ENCODE measurements at places on chromosomes 5 and 9.

DNA sequence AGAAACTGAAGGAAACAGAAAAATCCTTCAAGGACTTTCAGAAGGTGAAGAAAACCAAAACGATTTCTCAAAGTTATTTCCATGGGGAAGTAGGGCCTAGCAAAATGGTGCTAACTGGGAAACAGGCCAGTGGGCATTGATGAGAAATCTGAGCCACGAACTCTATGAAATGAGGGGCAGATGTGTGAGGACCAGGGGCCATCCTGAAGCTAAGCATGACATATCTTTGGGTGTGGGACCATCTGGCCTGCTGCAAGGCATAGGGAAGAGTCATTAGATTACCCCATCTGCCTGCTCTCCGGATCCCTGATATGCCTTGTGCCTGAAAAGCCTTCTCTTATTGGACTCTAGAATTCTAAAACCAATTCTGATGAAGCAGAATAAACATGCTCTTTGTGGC lies 143.8 kb downstream of the PALM2AKAP2 start:
- no peak for DNase-seq

- DNase-seq: no peak
Measured at GRCh38 chr9:35908504-35909125, 675 bp upstream of the SPAAR start.

GRCh38 chr5:52620315-52620714 lies 167.4 kb upstream of the ITGA1 start:
- DNase-seq: no peak

GRCh38 chr9:109320331-109320741 lies 523 bp downstream of the EPB41L4B start:
- no peak for DNase-seq

DNA sequence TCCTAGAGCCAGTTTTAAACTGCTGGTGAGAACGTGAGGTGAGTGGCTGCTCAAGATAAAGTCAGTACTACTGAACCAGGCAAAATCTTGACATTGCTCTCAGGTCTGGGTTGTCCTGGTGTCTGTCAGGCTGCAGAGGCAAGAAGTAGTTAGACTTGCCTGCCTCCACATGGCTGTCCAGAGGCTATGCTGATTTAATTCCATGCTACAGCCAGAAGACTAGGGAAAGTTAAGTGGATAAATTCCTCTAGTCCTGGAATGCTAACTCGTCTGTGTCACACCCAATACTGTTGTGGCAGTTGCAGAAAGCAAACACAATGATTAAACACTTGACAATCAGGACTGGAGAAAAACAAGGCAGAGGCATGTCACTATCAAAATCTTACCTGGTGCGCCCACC lies 118.9 kb downstream of the ACER2 start:
- DNase-seq: no peak

GRCh38 chr5:147688656-147689356 lies 93.7 kb downstream of the JAKMIP2 start:
- DNase-seq: no peak

- no peak for DNase-seq
Measured at GRCh38 chr5:168796593-168797580, 217.7 kb upstream of the PANK3 start.

- DNase-seq: no peak
Measured at GRCh38 chr9:35574578-35575122, 30.4 kb upstream of the TESK1 start.

DNA sequence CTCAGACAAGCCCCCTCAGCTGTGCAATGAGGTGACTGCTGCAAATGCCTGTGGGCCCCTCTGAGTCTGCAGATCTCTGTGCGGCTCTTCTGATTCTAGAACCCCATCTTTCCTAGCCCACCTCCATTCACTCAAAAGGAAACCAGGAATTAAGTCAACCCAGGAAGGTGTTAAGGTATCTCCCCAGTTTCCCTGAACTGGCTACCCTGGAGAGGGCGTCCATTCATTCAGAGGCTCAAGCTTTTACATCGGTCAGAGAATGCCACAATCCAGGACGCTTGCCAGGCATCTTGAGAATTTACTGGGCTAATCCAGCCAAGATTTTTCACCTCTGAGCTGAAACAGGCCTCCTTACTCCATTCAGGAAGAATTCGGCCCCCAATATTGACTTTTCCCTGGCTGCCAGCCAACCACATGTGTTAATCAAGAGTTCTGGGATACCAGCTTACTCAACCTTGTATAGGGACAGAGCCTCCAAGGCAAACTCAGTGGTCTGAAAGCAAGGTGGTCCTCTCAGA lies 889 bp upstream of the ADAMTS12 start:
- peak; percentile 18 for DNase-seq

DNA sequence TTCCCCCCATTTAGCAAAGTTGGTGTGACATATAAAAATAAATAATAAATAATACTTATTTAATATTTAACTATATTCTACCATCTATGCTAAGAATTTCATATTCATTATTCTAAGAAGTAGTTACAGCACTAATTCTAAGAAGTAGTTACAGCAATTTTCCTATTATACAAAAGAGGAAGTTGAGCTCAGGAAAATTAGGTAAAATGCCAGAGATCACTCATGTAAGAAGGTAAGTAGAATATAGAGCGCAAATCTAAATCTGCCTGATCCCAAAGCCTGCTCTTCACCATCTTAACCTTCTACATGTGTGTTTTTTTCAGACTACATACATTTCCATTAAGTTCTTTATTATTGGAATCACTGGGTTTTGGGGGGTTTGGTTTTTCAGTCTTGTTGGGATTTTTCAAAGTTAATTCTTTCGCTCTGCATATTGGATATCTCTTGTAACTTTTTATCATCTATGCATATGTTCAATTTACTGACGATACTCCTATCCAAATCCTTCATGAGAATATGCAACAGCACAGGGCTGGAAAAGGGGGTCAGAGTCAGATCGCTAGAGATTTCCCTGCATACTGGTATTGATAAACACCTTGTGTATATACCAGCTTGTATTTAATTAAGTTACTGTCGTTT lies 852.1 kb downstream of the MAT2B start:
- DNase-seq: no peak

DNA sequence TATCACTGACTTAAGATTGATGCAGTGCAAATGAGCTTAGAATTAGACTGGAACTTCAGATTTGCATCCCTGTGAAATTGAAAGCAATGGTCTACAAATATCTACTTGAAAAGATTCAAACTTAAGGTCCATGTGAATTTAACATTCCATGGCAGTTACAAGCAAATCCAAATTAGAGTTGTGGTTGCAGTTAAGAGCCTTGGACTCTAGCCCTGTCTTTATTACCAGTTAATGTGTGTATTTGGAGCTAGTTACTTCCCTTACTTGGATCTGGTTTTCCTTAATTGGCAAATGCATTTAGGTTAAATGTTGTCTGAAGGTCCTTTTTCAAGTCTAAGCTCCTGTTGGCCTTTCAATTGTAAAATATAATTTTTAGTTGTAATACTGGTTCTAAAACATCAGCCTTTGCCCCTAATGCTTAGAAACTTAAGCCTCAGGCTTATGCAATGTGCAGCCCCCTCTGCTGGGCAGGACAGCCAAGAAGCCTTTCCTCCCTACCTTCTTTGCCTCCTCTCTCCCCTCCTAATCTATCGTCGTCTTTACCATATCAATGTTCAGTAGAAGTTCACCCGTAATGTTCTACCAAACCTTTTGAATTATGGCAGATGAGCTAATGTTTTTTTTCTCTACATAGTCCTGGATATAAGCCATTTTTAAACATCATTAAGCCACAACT lies 59.5 kb downstream of the ERMP1 start:
- no peak for DNase-seq

GRCh38 chr5:132136906-132137305 lies 63.3 kb downstream of the CSF2 start:
- no peak for DNase-seq

- DNase-seq: no peak
Measured at GRCh38 chr5:179122411-179123108, 62.4 kb downstream of the ZNF354C start.

DNA sequence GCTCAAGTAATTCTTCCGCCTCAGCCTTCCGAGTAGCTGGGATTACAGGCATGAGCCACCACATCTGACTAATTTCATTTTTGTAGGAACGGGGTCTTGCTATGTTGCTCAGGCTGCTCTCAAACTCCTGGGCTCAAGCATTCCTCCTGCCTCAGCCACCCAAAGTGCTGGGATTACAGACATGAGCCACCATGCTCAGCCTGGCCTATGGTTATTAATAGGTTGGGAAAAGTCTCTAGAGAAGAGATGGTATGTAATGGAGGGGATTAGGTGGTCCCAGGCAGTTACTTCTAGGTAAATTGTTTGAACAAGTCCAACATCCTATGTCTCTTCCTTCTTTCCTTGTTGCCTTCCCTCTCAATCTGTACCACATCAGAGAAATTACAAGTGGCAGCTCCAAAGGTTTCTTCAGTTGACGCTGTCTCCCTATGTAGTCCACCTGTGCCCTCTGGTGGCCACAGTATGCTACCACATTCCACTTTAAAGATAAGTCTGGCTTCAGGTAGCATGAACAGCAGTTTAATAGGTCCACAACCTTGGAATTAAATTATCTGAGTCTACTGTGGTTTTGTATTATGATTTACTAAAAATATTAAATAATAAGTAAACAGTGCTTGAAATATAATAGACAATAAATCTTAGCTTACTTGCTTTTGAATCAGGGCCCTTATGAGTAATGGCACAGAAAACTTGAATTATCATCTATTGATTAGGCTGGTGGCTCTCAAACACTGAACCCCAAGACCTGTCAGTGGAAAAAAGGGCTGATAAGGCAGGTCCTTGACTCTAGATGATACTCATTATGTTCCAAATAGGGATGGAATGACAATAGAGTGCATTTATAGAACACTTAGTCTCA lies 9.7 kb downstream of the TIGD6 start:
- peak; percentile 27 for DNase-seq

- DNase-seq: no peak
Measured at GRCh38 chr5:65620021-65620420, 4.1 kb downstream of the TRIM23 start.

DNA sequence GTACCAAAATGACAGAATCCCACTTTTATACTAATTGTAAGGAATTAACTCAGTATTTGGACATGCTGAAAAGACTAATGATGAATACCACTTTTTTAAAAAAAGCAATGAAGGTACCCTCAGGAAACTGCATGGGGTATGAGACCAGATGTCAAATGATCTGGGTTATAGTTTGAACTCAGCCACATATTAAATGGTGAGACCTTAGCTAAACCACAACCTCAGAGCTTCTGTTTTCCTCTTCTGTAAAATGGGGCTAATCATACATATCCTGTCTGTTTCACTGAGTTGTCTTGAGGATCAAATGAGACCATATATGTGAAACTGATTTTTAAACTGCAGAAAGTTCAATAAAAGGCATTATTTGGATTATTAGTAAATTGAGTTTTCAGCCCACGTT lies 238.4 kb downstream of the AP3B1 start:
- DNase-seq: no peak

- no peak for DNase-seq
Measured at GRCh38 chr5:36934740-36935356, 58.3 kb downstream of the NIPBL start.

GRCh38 chr9:34382054-34382453 lies 5.4 kb upstream of the MYORG start:
- DNase-seq: no peak

GRCh38 chr5:122412966-122413365 lies 100.9 kb downstream of the SNCAIP start:
- DNase-seq: no peak

DNA sequence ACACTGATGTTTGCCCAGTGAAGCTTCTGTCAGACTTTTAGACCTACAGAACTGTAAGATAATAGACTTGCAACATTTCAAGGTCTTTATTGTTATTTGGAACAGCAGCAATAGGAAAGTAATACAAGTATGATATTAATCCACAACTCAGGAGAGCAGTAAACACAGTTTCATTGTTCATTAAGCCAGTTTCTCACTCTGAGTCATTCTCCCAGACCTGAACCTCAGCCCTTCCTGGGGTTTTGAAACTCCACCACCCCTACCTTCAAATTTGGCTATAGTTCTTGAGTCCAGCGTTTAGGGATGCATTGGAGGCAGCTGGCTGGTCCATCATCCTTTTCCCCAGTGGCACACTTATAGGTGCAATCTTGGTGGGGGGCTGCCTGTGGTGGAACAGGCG lies 203.2 kb downstream of the RAB3C start:
- no peak for DNase-seq

DNA sequence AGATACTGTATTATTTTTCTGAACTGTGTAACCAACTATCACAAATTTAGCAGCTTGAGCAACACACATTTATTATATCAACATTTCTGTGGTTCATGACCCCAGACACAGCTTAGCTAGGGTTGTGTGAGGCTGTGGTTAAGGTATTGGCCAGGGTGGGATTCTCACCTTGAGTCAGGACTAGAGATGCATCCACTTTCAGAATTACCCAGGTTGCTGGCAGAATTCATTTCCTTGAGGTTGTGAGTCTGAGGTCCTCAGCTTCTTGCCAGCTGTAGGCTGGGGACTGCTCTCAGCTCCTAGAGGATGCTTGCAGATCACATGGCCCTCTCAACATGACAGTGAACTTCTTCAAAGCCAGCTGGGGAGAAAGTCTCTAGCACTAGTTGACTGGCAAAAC lies 122.5 kb upstream of the RASGRF2 start:
- DNase-seq: no peak

DNA sequence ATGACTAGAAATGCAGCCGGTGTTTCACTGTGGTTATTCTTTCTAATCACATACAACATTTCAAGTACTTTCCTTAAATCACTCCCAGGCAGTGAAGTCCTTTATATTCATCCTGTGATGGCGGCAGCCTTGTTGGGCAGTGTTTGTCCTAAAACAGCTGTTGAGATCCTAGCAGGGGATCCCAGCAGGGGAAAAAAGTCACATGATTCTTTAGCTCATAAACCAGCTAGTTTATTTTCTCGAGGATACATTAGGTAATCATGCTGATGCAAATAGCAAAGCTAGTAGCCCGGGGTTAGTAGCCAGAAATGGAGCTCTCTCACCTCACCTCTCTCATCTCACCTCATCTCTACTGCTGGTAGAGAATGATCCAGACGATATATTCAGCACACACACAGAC lies 70.5 kb downstream of the FOXD1 start:
- peak; percentile 86 for DNase-seq

- DNase-seq: no peak
Measured at GRCh38 chr5:137336565-137337120, 162.5 kb downstream of the SPOCK1 start.

DNA sequence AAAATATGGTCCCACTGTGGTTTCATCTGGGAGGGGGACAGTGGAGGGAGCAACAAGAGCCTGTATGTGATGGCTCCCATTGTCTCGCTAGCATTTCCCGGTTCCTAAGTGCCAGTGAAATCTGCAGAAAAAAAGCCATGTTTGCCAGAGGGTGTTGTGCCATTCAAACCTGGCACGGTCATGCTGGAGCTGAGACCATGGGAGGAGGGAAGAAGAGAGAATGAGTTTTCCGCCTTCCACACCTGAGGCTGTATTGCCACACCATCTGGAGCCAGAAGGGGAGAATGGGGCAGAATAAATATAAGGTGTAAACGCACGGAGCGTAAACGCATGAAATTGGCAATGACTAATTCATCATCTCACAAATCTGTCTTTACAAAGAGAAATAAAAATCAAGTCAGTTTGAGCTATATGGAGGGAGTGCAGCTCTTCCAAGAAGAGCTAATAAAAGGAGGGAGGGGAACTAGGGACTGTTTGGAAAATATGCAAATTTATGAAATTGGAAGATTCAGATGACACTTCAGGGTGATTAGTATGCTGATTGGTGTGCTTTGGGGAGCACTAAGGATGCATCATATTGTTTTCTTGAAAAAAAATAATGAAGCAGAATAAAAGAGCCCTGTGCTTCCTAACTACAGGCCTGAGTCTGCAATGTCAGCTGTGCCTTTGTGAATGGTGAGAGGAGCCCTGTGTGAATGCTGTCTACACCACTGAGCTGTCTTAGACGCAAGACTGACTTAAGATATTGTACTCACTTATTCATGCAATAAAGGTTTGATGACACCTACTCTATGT lies 237.9 kb downstream of the NSG2 start:
- no peak for DNase-seq
